ENCODE measurements at places on chromosomes 13 and 19.

- DNase-seq = no peak
Observed at GRCh38 chr13:51589793-51590192, 5.5 kb downstream of the WDFY2 start.

GRCh38 chr19:17721821-17722220 is 2.5 kb downstream of the MAP1S start:
- no peak for DNase-seq

DNA sequence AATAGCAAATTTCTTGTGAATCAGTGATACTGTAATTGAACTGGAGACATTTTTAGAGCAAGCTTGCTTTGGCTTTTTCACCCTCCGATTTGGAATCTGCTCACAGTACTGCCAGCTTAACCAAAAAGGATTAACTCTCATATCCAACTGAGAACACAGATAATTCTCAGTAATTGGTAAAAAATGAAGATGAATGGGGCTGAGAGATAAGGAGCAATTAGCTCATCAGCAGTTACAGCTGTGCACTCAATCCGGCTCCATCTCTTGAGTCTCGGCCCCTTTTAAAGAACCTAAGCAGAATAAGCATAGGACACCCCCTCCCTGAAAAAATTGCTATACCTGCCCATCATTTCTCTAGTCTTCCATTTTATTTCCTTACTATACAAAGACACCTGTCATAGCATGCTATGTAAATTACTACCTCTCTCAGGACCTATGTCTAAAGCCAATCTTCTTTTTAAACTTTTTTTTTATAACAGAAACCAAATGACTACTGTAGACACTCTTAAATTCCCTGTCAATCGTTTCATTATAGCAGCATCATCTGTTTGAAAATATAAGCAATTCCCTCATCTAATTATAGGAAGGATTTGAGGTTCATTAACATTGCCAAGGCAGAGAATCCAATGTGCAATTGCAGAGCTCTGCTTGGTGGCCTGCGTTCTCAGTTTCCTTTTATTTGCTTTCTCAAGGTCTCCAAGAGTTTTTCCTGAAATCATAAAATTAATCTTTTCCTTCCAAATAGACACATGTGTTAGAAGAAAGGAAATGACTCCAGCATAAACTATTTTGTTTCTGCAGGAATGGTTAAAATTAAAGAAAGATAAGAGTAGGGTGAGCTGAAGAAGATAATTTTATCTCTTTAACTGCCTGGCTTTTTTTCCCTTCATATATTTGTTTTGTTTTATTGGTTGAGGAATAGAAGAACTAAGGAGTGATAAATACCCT is 242.1 kb downstream of the DACH1 start:
- no peak for DNase-seq

DNA sequence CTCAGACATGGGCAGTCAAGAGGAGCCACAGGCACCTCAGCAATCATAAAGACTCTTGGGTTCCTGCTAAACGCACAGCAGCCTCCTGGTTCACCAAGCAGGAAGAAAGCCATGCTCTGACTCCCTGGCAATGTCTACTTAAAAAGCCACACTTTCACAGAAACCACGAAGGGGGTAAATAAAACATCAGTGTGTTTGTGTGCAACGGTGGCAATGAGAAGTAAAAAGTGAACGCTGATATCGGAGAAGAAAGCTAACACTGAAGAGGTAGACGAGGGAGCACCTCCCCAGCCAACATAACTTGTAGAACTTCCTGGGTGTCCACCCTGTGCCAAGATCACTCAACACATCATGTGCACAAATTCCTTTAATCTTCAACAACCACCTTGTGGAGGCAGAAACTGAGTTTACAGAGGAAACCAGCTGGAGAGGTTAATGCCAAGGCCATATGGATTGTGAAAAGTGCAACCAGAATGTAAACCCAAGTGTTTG is 30.2 kb downstream of the HSPH1 start:
- no peak for DNase-seq

DNA sequence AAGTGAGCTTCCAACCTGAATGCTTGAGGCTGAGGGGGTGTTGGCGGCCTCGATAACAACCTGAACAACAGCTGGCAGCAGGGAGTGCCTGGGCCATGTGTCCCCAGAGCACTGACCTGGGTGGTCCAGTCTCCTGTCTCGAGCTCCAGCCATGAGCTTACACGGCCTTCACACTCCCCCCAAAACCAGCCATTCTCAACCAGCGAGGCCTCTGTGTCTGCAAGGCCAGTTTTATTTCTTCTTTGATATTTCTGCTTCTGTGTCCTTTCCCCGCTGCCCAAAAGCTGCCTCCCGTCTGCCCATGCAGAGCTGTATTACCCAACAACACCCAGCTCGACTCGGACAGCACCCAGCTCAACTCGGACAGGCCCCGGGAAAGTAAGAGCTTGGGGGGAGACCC is 32.5 kb upstream of the TFDP1 start:
- no peak for DNase-seq

DNA sequence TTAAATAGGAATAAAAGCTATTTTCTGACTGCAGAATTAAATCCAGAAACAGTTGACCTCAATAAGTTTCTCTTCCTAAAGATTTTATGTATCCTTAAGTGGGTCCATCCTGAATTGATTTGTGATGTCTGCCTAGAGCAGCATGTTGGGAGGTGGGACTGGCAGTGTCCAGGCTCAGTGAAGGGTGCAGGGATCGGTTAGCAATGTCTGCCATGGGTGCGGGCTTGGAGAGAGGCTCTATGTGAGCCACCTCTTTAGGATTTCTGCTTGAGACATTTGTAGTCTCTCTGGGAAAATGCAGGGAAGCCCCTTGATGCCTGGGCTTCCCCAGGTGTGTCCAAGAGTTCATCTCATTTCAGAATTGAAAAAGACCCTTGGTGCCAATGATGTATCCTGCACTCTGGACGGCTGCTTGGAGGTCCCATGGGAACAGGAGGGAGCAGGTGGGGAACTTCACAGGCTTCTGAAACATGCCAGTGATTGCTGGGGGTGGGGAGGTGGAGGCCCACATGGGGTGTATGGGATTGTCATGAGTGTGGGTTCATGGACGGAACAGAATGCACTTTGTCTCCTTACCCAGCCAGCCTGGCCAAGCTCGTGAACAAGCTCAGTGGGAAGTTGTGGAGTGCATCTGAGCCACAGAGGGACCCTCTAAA is 6.2 kb upstream of the COLGALT1 start:
- DNase-seq = no peak

DNA sequence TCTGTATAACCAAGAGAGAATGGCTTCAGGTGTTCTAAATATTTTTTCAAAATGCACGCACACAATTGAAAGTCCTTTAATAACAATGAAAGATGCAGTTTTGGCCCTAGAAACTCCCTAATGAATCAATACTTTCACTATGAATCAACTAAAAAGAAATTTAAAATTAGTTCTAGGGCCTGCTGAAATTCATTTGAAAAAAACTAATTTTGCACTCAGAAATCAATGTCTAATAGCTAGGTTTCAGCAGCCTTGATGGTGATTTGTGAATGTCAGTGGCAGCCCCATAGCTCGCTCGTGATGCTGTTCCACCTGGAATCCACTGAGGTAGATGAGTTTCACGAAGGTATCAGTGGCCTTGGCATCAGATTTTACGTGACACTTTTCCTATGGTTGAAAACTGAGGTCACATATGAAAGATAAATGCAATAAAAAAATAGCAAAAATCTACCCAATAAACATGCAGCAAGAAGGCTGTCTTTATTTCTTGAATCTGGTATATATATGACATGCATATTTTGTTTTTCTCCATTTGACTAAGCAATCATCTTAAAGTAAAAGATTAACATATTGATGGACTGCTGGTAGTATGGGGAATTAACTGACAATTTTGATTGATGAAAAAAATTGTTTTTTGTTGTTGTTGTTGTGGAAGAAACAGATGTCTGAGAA is 141.0 kb downstream of the AKAP11 start:
- DNase-seq = no peak

DNA sequence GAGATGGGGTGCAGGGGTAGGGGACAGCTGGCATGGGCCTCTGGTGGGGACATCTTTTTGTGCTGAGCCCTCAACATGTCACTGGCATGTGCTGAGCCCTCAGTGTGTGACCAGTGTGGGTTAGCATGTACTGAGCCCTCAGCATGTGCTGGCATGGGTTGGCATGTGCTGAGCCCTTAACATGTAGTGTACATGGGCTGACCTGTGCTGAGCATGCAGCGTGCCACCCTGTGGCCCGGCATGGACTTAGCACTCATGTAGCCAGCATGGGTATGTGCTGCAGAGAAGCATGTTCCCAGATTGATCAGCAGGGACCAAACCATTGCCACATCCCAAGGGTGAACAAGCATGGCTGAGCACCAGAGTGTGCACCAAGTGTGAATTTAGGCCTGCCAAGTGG is 11.5 kb downstream of the HIPK4 start:
- no peak for DNase-seq

Data from upper lobe of left lung (tissue), 6 donors.